ENCODE measurements at places on chromosomes 16 and 17.

DNA sequence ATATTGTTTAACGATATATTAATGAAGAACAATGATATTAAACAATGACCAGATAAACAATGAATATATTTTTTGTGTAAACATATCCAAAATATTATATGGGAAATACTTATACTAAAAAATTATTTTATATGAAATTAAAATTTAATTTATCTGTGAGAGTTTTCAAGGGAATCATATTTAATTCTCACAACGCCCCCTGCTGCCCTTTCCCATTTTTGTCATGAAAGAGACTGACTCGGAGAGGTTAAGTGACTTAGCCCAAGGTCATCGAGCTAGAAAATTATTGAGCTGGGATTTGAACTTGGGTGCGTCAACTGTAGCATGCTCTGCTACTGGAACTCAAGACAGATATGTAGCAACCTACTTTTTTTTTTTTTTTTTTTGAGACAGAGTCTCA, 7.2 kb upstream of the MYCBPAP start:
- H3K27ac ChIP-seq = no peak overlapping the region
- no peak overlapping the region for H3K4me3 ChIP-seq
- H3K27me3 ChIP-seq = peaks cover 32% of the 10 kb centered on the region
- no peaks in the 10 kb centered on the region for H3K4me1 ChIP-seq
- no peaks in the 10 kb centered on the region for H3K36me3 ChIP-seq

GRCh38 chr17:42508426-42509165, 27.4 kb upstream of the NAGLU start:
- no peak overlapping the region for H3K4me3 ChIP-seq
- peaks cover 91% of the 10 kb centered on the region for H3K36me3 ChIP-seq
- no peak overlapping the region for H3K27ac ChIP-seq
- DNase-seq = no peak
- no peaks in the 10 kb centered on the region for H3K27me3 ChIP-seq

GRCh38 chr17:67879662-67880061, 54.4 kb downstream of the BPTF start:
- peaks cover 31% of the 10 kb centered on the region for H3K36me3 ChIP-seq
- DNase-seq = no peak
- no peaks in the 10 kb centered on the region for H3K4me1 ChIP-seq
- no peak overlapping the region for H3K27ac ChIP-seq
- no peak overlapping the region for H3K4me3 ChIP-seq

DNA sequence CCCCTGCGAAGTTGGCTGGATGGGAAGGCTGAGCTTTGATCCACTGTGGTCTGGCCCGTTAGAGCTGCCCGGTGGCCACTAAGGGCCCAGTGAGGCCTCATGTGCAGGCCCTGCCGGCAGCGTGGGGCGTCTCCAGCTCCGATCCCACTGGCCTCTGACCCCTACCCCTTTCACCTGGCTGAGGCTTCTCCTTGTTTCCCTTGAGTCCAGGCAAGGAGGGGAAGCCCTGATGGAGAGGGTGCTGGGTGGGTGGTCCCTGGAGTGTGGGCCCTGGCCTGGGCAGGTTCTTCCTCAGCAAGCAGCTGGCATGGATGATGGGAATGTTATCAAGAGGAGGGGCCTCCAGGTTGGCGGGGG, 356.8 kb downstream of the SEC14L1 start:
- H3K36me3 ChIP-seq = peaks cover 50% of the 10 kb centered on the region
- 0 out of 2 replicates have a peak, but pooled peaks cover under 1% of the 10 kb centered on the region for H3K27me3 ChIP-seq
- no peak overlapping the region for H3K27ac ChIP-seq

DNA sequence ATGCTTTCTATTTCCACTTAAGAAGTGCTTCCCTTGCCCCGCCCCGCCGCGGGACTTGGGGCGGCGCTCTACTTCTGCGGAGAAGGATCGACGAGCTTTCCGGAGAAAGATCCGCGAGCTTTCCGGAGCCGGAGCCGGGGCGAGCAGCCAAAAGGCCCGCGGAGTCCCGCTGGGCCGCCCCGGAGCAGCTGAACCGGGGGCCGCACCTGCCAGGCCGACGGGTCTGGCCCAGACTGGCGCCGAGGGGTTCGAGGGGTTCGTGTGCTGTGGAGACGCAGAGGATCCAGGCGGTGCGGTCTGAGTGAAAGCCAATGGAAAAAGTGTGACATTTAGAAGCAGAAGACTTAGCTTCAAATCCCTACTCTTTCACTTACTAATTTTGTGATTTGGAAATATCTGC, 50.8 kb downstream of the TBC1D26 start:
- H3K27me3 ChIP-seq = no peaks in the 10 kb centered on the region
- no peak overlapping the region for H3K27ac ChIP-seq
- no peak for DNase-seq
- no peaks in the 10 kb centered on the region for H3K36me3 ChIP-seq

- H3K27ac ChIP-seq = no peak overlapping the region
- H3K36me3 ChIP-seq = peaks cover 20% of the 10 kb centered on the region
- no peak overlapping the region for H3K4me3 ChIP-seq
- no peaks in the 10 kb centered on the region for H3K4me1 ChIP-seq
- no peak for DNase-seq
- no peaks in the 10 kb centered on the region for H3K27me3 ChIP-seq
Measured at GRCh38 chr17:63682441-63682840, 17.5 kb downstream of the LIMD2 start.

GRCh38 chr17:2933606-2934005, 129.8 kb downstream of the OR1D5 start:
- H3K27ac ChIP-seq = no peak overlapping the region
- no peak for DNase-seq
- H3K4me3 ChIP-seq = no peak overlapping the region
- H3K4me1 ChIP-seq = no peaks in the 10 kb centered on the region
- H3K27me3 ChIP-seq = peaks cover 57% of the 10 kb centered on the region

DNA sequence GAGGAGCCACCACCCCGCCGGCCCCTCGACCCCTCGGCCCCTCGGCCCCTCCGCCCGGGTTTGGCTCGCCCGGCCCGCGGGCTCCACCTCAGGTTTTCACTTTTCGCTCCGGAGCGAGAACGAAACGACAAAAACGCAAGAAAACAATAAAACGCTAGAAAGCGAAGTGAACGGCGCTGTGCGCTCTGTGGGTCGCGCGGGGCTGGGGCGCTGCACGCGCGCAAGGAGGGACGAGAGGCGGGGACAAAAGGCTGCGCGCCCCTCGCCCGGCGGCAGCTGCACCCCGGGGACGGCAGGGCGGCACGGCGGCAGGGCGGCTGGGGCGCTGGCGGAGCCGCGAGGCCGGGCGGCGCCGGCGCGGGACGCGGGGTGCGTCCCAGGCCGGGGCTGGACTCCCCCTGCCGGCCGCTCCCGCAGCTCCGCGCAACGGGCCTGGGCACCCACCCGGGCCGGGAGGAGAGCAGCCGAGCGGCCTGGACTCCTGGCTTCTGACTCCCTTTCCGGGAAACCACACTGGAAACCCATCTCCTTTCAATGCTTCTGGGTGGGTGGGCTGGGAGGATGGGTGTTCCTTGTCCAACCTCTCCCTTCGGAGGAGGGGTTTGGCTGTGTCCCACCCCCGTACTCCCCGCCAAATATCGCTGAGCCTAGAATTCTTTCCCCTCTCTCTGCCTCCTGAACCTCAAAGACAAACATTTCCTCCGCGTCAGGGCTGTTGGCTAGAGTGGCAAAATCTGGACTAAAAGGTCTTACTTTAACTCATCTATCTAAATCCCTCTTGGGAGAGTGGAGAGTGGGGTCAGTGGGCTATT, 9.9 kb downstream of the TBX2 start:
- no peaks in the 10 kb centered on the region for H3K4me1 ChIP-seq
- H3K4me3 ChIP-seq = peak overlapping the region; percentile 51
- H3K36me3 ChIP-seq = no peaks in the 10 kb centered on the region
- H3K27ac ChIP-seq = no peak overlapping the region

- H3K4me3 ChIP-seq = no peak overlapping the region
- H3K36me3 ChIP-seq = no peaks in the 10 kb centered on the region
- DNase-seq = no peak
Measured at GRCh38 chr16:6932871-6933385, 399.7 kb upstream of the RBFOX1 start.

GRCh38 chr16:6682142-6682811, 650.4 kb upstream of the RBFOX1 start:
- no peak overlapping the region for H3K27ac ChIP-seq
- H3K27me3 ChIP-seq = no peaks in the 10 kb centered on the region

GRCh38 chr17:79721993-79722671, 8.6 kb upstream of the ENPP7 start:
- no peak overlapping the region for H3K4me3 ChIP-seq
- H3K36me3 ChIP-seq = no peaks in the 10 kb centered on the region
- DNase-seq = peak; percentile 52

DNA sequence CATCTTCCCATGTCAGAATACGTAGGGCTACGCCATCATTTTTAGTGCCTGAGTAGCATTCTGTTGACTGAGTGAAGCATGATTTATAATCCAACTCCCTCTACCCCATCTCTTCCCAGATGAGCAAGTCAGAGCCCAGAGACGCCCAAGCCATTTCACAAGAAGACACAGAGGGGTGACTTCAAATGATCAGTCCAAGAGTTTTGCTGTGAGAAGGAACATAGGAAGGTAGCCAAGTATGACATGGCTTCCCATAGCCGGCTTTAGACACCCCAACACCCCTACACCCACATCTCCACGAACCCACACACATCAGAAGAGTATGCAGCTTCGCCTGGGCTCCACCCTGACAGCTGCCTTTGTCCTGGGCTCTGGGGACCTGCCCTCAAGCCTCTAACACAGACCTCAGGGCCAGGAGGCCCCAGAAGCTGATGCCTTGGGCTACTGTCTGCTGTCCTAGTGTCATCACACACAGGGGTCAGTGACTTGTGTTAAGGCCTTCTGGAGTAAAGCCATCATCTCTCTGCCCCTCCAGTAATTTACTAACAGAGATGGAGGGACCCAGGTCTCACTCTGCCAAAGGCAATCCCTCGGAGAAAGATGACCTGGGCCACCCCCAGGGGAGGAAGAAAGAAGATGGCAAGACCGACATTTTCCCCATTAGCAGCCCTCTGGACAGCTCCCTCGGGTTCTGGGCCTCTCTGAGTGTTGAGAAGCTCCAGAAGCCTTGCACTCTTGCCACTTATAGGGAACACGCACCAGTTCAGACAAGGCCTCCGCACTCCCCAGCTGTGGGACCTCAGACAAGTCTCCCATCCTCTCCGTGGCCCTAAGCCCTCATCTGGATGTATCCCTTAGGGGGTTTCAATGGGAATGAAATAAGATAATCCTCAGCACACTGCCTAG, 38.7 kb upstream of the MRPS23 start:
- no peak overlapping the region for H3K4me3 ChIP-seq
- no peak for DNase-seq
- H3K27me3 ChIP-seq = peaks cover 28% of the 10 kb centered on the region

GRCh38 chr16:84916178-84916577, 95.2 kb downstream of the ZDHHC7 start:
- H3K36me3 ChIP-seq = no peaks in the 10 kb centered on the region
- peaks cover 3% of the 10 kb centered on the region for H3K4me1 ChIP-seq
- no peak for DNase-seq
- no peak overlapping the region for H3K4me3 ChIP-seq
- no peak overlapping the region for H3K27ac ChIP-seq

All from K562 (cell line).